Dorsolateral prefrontal cortex (tissue), 122 donors: ENCODE measurements at places on chromosomes 4 and X.

- DNase-seq = no peak
Observed at GRCh38 chr4:56183344-56183959, 203.8 kb downstream of the AASDH start.

- no peak for DNase-seq
Observed at GRCh38 chr4:113179996-113180395, 130.5 kb downstream of the ANK2 start.

- DNase-seq = no peak
Observed at GRCh38 chrX:128698573-128699181, 646.5 kb upstream of the ACTRT1 start.

- no peak for DNase-seq
Observed at GRCh38 chr4:106746451-106746850, 289.7 kb downstream of the DKK2 start.

- no peak for DNase-seq
Observed at GRCh38 chrX:9339603-9340491, 125.0 kb upstream of the TBL1X start.

DNA sequence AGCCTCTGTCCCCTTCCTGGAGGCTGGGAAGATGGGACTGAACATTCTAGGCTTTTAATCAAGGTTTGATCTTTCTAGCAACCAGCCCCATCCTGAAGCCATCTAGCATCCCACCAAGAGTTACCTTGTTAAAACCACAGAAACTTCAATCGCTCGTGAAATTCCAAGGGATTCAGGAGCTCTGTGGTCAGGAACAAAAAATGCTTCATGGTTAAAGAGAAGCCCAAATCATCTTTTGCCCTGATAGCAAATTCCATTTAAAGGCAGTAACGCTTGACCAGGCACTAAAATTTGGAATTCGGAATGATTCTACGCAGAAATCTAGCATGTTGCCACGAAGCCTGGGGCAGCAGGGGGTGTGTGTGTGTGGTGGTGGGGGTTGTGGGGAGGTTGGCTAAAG is 47.8 kb downstream of the CASP6 start:
- no peak for DNase-seq

DNA sequence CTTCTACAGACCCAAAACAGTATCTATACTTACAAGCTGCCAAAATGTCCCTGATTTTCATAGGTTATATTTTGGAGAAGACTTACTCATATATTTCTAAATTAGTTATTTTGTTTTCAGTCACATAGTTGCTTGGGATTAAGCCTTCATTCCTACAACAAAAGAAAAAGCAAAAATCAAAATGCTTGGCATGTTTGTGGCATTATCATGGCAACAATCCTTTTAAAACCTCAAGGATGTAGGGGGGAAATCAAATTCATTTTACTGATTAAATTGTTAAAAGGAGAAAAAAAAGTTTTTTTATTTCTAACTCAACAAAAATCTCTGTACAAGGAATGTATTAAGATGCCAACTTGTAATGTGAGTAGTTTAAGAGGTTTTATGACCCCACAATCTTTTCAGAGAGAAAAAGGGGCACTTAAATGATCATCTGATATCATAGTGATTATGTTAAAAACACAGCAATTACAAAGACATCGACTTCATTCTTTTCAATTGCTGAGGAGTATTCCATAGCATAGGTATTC is 23.5 kb downstream of the TXK start:
- DNase-seq = no peak
